Testis (tissue), 5 donors: ENCODE measurements at places on chromosomes 5 and 9.

DNA sequence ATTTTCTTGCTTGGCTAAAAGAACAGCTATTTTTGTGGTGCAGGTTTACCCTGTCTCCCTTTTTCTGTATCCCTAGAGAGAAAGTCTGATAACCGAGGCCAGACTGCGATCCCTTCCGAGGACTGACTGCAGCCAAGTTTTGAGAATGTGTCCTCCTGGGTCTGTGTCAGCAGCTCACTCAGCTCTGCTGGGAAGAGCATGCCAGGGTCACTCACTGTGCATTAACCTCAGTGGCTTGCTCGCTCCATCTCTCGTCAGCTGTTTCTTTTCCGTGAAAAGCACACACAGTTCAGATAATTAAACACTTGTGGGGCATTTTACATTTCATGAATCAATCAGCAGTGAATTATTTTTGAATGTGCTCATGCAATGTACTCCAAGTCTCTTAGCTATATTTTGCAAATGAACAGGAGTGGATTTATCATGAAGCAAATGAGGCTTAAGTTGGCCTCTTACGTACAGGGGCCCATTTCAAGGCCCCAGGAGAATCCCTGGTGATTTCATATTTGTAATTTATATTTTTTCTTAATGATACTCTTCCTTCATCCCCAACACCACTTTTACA is 252.1 kb downstream of the SMARCA2 start:
- no peak overlapping the region for H3K27ac ChIP-seq
- no peaks in the 10 kb centered on the region for H3K27me3 ChIP-seq
- peaks cover 5% of the 10 kb centered on the region for H3K4me1 ChIP-seq
- no peaks in the 10 kb centered on the region for H3K36me3 ChIP-seq
- peak; percentile 22 for DNase-seq

- no peaks in the 10 kb centered on the region for H3K4me1 ChIP-seq
- H3K27ac ChIP-seq = no peak overlapping the region
- no peaks in the 10 kb centered on the region for H3K27me3 ChIP-seq
- DNase-seq = no peak
Observed at GRCh38 chr5:6868575-6869215, 155.5 kb downstream of the TENT4A start.

- H3K27ac ChIP-seq = no peak overlapping the region
- H3K27me3 ChIP-seq = no peaks in the 10 kb centered on the region
- H3K4me1 ChIP-seq = peaks cover 3% of the 10 kb centered on the region
- no peak overlapping the region for H3K4me3 ChIP-seq
Observed at GRCh38 chr5:148831590-148832565, 5.5 kb downstream of the ADRB2 start.

DNA sequence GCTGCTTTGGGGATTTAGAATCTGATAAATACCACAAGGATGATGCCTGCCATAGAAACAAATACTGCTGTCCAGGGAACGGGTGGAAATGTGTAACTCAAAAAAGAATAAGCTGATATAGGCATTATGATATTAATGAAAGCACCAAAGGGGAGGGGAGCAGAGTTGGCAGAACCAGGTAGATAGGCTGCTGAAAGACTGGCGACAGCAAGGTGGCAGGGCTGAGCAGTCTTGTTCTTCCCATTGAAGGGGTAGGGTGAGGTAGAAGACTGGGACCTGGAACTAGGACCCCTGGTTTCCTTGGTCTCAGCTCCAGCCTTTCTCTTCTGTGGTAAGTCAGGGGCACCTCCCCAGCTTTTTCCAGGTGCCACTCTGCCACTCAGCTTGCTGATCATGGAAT is 31.4 kb upstream of the TMOD1 start:
- no peak for DNase-seq
- no peak overlapping the region for H3K27ac ChIP-seq
- no peaks in the 10 kb centered on the region for H3K36me3 ChIP-seq
- H3K4me3 ChIP-seq = no peak overlapping the region

GRCh38 chr9:32899761-32900160 is 101.7 kb downstream of the APTX start:
- no peaks in the 10 kb centered on the region for H3K36me3 ChIP-seq
- H3K27ac ChIP-seq = no peak overlapping the region
- H3K27me3 ChIP-seq = no peaks in the 10 kb centered on the region

GRCh38 chr9:69386651-69387050 is 61.6 kb downstream of the ENTREP1 start:
- no peak overlapping the region for H3K27ac ChIP-seq
- H3K4me3 ChIP-seq = no peak overlapping the region
- no peaks in the 10 kb centered on the region for H3K4me1 ChIP-seq
- no peaks in the 10 kb centered on the region for H3K27me3 ChIP-seq
- no peak for DNase-seq

DNA sequence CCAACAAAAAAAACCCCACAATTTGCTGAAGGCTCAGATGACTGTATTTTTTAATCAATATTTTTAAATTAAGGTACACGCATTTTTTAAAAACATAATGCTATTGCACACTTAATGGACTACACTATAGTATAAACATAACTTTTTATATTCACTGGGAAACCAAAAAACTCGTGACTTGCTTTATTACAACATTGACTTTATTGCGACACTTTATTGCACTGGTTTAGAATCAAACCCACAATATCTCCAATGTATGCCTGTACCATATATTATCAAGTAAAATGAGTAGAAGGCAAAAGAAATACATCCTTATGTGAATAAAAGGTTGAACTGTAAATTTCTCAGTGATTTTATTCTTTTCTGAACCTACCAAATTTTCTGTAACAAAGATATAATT is 53.7 kb downstream of the RICTOR start:
- H3K4me3 ChIP-seq = no peak overlapping the region
- no peaks in the 10 kb centered on the region for H3K27me3 ChIP-seq
- H3K36me3 ChIP-seq = no peaks in the 10 kb centered on the region
- DNase-seq = no peak
- no peak overlapping the region for H3K27ac ChIP-seq

- DNase-seq = peak; percentile 61
- no peaks in the 10 kb centered on the region for H3K27me3 ChIP-seq
- H3K36me3 ChIP-seq = no peaks in the 10 kb centered on the region
Observed at GRCh38 chr9:29213417-29214153, 1640.3 kb upstream of the C9orf72 start.

DNA sequence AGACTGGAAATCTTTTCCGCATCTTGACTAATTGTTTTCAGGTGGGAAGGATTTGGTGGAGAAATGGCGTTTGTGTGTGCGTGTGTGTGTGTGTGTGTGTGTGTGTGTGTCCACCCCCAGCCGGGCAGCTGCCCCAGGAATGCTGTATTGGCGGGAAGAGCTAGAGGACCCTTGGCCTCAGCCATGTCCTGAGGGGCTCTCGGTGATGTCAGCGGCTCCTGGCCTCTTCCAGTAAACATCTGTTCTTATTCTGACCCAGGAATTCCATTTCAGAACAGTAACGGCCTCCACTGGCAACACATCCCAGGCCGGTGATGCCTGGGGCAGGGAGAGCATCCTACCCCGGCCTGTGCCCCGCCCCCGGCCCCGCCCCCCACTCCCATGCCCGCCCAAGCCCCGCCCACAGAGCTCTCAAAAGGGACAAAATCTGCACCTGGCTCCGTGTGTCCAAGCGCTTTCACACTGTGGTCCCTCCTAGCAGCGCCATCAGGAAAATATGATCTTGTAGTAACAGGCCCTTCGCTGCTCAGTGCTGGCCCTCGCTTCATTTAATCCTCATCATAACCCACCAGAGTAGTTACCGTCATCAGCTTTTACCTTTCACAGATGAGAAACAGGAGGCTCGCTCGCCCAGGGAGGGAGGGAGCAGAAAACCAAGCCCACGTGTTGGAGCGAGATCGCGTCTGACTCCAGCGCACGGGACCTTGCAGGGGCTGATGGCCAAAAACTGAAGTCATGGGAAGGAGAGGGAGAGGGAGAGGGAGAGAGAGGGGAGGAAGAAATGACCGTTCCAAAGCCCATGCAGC is 18.9 kb downstream of the ADAMTS2 start:
- H3K4me1 ChIP-seq = peaks cover 15% of the 10 kb centered on the region
- no peaks in the 10 kb centered on the region for H3K36me3 ChIP-seq
- no peaks in the 10 kb centered on the region for H3K27me3 ChIP-seq
- peak overlapping the region; percentile 64 for H3K27ac ChIP-seq

DNA sequence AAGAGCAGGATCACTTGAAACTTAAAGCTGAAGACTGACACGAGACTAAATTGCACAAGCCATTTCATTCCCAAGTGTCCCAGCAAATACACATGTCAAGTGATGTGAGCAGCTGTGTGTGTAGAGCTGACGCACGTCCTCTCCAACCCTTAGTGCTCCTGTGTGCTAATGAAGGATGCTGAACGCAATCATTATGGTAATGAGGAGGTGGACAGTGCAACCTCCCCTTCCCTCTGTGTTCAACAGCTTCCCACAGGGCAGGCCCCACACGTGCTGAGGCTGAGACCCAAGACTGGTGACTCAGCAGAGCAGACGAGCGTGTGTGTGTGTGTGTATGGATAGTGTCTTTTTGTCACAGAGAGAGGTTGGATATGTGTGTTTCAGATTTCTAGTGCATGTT is 702.1 kb downstream of the SEMA5A start:
- H3K27ac ChIP-seq = peak overlapping the region; percentile 3
- peak; percentile 50 for DNase-seq
- peaks cover 11% of the 10 kb centered on the region for H3K4me1 ChIP-seq
- H3K27me3 ChIP-seq = no peaks in the 10 kb centered on the region
- no peak overlapping the region for H3K4me3 ChIP-seq

DNA sequence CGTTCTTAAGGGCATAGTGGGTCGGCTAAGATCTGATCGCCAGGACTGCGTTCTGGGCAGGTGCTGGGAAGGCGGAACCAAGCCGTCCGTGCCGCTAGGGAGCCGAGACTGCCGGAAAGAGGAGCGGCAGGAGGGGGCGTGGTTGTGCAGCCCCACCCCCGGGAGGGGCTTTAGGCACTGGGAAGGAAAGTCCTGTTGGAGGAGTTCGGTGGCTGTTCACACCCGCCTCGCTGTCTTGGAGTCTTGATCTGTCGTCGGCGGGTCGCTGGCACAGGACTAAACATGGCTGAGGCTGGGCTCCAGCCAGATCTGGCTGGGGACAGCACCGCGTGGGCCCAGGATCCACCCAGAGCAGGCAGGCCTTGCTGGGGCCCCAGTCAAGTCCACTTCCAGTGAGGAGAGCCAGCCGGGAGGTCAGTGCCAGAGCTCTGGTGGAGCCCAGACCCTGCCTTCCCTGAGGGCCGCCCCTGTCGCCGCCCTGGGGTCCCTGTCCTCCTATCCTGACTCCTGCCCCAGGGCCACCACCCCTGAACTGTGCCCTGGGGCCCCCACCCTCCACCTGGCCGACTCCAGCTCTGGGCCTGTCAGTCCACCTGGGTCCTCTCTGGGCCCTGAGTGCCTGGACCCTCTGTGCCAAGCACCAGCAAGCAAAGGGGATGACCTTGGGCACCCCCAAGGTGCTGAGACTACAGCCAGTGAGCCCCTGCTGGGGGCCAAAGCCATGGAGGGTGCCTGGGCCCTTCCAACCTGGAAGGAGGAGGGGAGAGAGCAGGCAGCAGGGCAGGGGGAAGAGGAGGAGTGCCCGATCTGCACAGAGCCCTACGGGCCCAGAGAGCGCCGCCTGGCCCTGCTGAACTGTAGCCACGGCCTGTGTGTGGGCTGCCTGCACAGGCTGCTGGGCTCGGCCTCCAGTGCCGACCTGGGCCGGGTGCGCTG is 4.5 kb downstream of the RNF208 start:
- peaks cover 21% of the 10 kb centered on the region for H3K4me1 ChIP-seq
- peak overlapping the region; percentile 50 for H3K27ac ChIP-seq
- H3K27me3 ChIP-seq = no peaks in the 10 kb centered on the region
- DNase-seq = peak; percentile 91

DNA sequence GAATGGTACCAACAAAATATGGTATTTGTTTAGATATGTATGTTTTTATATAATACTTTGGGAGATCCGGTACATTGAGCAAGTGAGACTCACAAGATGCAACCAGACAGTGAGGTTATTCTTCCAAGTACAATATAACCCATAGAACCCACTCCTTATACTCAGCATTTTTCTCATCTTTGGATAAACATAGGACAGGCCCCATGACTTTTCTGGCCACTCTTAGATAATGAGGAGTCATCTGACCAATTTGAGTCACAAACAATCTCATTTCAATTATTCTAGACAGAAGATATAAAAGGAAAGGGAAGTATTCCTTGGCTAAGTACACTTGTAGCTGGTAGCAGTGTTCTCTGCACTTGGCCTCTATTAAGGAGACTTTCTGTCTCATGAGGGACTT is 150.2 kb downstream of the SGCD start:
- no peaks in the 10 kb centered on the region for H3K27me3 ChIP-seq
- no peak overlapping the region for H3K4me3 ChIP-seq
- peaks cover 30% of the 10 kb centered on the region for H3K4me1 ChIP-seq
- DNase-seq = no peak
- no peak overlapping the region for H3K27ac ChIP-seq
- no peaks in the 10 kb centered on the region for H3K36me3 ChIP-seq

- no peaks in the 10 kb centered on the region for H3K27me3 ChIP-seq
- no peaks in the 10 kb centered on the region for H3K4me1 ChIP-seq
- H3K27ac ChIP-seq = no peak overlapping the region
- no peak overlapping the region for H3K4me3 ChIP-seq
Observed at GRCh38 chr5:56532466-56532865, 282.9 kb upstream of the MAP3K1 start.

- H3K36me3 ChIP-seq = no peaks in the 10 kb centered on the region
- H3K27ac ChIP-seq = no peak overlapping the region
- no peak overlapping the region for H3K4me3 ChIP-seq
- DNase-seq = no peak
Observed at GRCh38 chr5:106759581-106759980, 911.2 kb downstream of the EFNA5 start.

DNA sequence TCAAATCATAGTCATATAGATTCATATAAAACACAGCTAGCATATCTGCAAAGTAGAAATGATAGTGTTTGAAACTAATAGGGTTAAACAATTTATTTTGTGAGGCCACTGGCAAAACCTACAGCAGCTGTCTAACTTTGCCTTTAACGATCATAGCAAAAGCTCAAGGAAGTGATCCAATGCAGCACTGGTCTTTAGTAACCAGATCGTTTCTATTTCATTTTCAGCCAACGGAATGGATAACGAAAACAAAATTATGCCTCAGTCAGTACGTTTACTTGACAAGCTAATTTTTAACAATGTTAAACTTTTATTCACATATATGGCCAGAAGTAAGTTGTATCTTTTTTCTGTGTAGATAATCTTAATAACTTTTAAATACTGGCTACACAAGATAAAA is 17.7 kb downstream of the MLLT3 start:
- no peaks in the 10 kb centered on the region for H3K36me3 ChIP-seq
- no peak overlapping the region for H3K27ac ChIP-seq
- peaks cover 3% of the 10 kb centered on the region for H3K4me1 ChIP-seq
- H3K27me3 ChIP-seq = no peaks in the 10 kb centered on the region
- DNase-seq = no peak

DNA sequence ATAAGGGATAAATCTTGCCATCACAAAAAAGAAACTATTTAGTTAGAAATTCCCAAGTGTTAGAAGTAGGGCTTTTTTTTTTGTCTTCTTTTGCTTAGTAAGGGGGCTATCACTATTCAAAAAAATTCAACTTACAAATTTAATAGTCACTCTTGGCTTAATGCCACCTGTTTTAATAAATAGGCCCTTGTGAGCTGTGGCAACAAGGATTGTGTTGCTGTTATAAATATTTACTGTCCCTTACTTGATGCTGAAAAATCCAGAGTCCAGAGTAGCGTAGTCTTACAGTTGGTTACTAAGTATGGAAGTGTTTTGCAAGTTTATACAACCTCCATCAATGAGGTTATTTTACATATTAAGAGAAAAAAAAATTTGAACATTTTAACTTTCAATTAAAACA is 21.4 kb upstream of the CEP78 start:
- no peaks in the 10 kb centered on the region for H3K27me3 ChIP-seq
- no peaks in the 10 kb centered on the region for H3K36me3 ChIP-seq
- DNase-seq = no peak
- H3K27ac ChIP-seq = no peak overlapping the region
